Naive thymus-derived CD8-positive, alpha-beta T cell (primary cell): ENCODE measurements at places on chromosomes 11 and 22. TPM values are rescaled to one million over a fixed set of nuclear protein-coding genes. Genes with fewer than 3 reads are reported as not detected.

- no peak for DNase-seq
These were observed 50.9 kb upstream of the PANX1 start for GRCh38 chr11:94077552-94078293.

DNA sequence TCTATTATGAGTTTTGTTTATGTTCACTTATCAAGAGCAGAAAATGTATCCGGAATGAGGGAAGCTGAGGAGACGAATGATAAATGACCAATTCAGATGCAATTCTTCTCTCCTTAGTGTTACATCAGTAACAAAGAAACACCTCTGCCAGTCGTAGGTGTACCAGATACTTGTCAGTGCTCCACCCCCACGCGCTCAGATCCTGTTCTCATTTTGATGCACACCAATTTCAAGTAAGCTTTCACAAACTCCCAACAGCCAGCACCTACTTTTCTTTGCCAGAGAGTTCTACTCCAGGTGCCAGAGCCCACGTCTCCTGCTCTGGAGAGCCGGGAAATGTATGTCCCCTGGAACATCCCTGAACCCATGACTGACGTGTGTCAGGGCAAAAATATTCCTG is 43.7 kb downstream of the OR8B12 start:
- no peak for DNase-seq

- DNase-seq = no peak
These were observed 132.0 kb downstream of the MRTFA start for GRCh38 chr22:40504285-40505249.

GRCh38 chr11:103624708-103625623 is 411.5 kb upstream of the DDI1 start:
- no peak for DNase-seq

DNA sequence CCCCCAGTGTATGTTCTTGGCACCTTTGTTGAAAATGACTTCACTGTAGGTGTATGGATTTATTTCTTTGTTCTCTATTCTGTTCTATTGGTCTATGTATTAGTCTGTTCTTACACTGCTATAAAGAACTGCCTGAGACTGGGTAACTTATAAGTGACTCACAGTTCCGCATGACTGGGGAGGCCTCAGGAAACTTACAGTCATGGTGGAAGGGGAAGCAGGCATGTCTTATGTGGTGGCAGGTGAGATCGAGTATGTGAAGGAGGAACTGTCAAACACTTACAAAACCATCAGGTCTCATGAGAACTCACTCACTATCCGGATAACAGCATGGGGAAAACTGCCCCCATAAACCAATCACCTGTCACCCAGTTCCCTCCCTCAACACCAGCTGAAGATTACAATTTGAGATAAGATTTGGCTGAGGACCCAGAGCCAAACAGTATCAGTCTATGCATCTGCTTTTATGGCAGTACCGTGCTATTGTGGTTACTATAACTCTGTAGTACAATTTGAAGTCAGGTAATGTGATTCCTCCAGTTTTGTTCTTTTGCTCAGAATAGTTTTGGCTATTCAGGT is 836.2 kb downstream of the DLG2 start:
- DNase-seq = no peak

DNA sequence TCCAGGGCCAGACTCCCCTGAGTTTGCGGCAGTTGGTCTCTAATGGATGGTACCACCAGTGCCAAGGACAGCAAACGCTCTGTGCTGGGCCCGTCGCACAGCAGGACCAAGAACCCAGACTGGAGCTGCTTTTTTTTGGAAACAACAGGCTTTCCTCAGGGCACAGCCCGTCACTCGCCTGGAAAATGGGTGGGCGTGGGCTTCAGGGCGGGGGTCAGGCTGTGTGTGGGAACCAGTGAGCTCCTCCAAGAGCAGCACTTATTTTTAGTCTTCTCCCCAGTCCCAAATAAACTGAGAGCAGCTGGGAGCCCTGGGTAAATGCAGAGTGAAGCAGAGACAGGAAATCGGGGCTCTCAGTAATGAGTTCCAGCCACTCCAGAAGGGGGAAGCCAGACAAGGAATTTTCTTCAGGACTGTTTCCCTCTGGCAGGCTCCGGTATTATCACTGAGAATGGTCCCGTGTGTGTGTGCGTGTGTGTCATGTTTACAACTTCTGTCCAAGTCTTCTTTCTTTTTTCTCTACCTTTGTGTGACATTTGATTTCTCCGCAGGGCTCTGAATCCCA is 63.0 kb downstream of the PPFIBP2 start:
- DNase-seq = no peak

DNA sequence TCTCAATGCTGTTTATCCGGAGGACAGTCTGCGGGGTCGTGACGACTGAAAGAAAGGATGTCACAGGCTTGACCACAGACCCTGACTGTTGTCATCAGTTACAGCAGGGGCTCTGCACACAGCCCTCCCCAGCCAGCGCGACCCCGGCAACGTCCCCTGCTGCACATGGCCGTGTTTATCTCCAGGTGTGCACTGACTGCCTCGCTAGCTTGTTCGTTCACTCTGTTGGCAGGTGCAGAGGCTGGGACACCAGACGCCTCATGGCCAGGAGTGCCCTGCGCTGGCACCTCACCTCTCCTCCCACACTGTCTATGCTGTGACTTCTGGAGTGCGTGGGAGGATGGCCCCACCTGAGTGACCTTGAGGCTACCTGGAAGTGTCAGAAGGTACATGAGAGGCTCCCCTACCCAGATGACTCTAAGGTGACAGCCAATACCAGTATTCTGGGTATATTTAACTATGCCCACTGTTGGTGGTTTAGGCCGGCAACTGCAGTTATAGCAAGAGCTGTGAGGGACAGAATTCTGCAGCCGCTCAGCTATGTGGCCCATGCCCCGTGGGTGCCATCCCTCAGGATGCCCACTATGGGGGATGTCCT is 12.2 kb downstream of the MRPL21 start:
- no peak for DNase-seq

MPPED2 gene
- total RNA-seq = 3.3 TPM

DNA sequence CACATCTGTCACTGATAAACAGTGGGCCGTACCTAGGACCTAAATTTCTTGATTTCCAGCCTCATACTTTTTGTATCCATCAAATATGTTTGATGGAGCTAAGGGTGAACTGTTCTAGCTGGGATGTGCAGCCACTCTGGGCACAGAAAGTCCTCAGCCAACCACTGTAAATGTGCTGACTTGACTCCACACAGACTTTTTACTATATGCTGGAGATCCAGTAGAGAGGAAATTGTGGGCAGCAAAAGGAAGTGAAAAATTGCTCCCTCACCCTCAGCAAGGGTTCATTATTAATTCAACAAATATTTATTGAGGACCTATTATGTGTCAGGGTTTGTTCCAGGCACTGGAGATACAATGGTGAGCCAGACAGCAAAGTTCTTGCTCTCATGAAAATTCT is 54.2 kb upstream of the AMPD3 start:
- no peak for DNase-seq

GRCh38 chr22:19892257-19892879 is 37.7 kb upstream of the GNB1L start:
- peak; percentile 55 for DNase-seq

DNA sequence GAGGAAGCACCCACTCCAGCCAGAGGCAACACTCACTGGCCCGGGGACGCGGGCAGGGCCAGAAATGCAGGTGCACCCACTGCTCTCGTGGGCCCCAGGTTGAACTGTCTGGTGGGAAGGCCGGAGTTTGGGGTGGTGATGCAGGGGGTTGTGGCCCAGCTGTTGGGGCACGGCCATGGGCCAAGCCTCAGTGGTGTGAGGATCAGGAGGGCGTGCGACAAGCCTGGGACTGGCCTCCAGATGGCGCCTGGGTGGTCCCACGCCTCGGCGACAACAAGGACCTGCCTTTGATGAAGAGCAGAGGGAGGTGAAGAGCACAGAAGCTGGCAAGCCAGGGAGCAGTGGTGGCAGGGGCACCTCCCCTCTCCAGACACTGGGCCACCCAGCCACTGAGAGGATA is 240.8 kb downstream of the BRD1 start:
- DNase-seq = no peak

MYOD1 gene
- total RNA-seq = not detected

GRCh38 chr11:48106166-48106565 is 110.4 kb upstream of the OR4B1 start:
- DNase-seq = no peak
